ENCODE measurements at places on chromosomes 7 and 10. TPM values are rescaled to one million over a fixed set of nuclear protein-coding genes. Genes with fewer than 3 reads are reported as not detected.

ADCY1 gene
- total RNA-seq = 2.4 TPM

GARIN1A gene
- total RNA-seq = 0.39 TPM

EIF5AL1 gene
- total RNA-seq = 0.08 TPM

CYP3A7 gene
- 0.82 TPM for total RNA-seq

ACSL5 gene
- 12.0 TPM for total RNA-seq

GOLGA7B gene
- 1.3 TPM for total RNA-seq

MCU gene
- 14.2 TPM for total RNA-seq

H2BK1 gene
- total RNA-seq = not detected

ATG9B gene
- not detected for total RNA-seq

MLXIPL gene
- total RNA-seq = 1.3 TPM

MALSU1 gene
- 96.5 TPM for total RNA-seq

CLCN1 gene
- not detected for total RNA-seq

PAXIP1 gene
- total RNA-seq = 6.2 TPM

SHTN1 gene
- 4.8 TPM for total RNA-seq

TMEM196 gene
- total RNA-seq = not detected

NACAD gene
- 9.0 TPM for total RNA-seq

SYT15B gene
- 1.9 TPM for total RNA-seq

EBLN1 gene
- not detected for total RNA-seq

SH2D4B gene
- total RNA-seq = not detected
